ENCODE measurements at places on chromosomes 3 and 15.

DNA sequence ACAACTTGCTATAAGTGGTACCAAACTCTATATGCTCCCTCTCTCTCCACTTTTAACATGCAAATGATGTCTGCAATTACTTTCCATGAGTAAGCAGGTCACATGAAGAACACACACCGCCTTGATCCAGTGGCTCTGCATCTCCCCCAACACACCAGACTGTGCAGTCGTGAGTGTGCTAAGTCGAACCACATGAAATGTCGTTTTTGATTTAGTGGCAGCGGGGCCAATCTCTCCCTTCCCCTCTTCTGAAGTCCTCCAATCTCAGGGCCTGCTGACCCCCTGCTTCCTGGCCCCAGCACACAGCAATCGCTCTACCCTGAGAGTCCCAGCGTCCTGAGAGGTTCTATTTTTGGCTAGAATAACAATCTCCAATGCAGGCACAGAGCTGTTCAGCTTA is 312.5 kb downstream of the SHQ1 start:
- no peak for DNase-seq

- DNase-seq: no peak
These were observed 162.2 kb downstream of the PLD1 start for GRCh38 chr3:171648069-171648468.

DNA sequence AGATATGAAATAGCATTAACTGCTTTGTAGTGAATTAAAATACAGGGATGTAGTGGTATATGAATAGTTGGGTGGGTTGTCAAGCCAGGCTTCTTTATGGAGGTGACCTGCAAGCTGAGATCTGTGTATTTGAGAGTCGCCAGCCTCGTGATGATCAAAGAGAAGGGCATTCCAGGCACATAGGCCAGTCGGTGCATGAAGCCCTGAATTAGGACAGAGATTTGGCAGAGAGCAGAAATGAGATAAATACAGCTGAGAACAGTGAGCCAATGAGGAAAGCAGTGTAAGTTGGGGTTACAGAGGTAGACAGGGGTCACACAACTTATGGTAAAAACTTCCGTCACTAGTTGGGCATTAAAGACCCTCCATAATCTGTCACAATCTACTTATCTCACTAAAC is 641.9 kb downstream of the OTOL1 start:
- DNase-seq: no peak

DNA sequence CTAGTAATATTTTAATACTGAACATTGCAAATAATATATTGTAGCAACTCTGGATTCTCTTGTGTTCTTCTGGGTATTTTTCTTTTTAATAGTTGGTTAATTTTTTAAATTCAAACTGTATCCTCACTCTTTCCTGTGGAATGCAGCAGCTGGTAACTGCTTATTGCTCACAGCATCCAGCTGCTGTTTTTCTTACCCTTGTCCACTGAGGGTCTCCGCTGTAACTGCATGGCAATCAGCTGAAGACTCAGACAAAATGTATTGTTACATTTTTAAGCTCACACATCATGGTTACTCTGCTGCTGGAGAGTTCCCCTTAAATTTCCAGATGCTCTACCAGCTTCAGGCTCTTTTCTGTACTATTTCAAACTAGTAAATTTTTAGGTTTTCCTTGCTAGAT is 227.6 kb downstream of the MBNL1 start:
- no peak for DNase-seq

- DNase-seq: no peak
These were observed 104.9 kb upstream of the ST8SIA2 start for GRCh38 chr15:92288755-92289154.

DNA sequence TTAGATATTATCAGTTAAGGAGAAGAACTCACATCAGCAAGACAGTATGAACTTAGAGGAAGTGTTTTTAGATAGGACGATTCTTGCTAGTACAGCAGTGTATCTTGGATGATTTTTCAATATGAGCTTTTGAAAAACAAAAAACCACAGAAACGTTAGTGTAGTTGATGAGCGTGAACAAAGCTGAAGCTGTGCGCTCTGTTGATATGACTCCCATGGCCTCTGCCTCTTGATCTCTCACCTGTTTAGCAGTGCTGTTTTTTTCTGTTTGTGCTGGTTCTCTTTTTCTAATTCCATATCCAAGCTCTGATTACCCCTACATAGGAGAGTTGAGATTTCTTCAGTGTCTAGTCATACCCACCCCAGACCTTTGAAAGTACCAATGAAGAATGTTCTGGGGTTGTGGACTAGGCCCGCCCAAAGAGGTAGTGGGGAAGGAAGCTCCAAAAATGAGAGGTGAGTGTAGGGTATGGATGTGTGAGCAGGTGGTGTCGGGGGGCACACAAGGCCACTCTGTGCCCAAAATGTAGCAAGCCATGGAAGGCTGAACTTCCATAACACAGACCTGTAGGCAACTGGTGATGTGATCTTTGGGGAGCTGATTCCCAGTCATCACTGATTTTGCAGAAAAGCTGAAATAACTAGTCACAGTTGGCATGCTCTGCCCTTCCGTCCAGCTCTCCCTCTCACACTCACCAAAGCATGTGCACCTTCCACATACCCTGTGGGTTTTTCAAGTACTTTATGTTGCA is 20.0 kb upstream of the CMTM7 start:
- DNase-seq: no peak

- no peak for DNase-seq
These were observed 20.0 kb upstream of the TEX55 start for GRCh38 chr3:119125742-119126504.

GRCh38 chr15:66779331-66780009 is 77.4 kb downstream of the SMAD6 start:
- no peak for DNase-seq

DNA sequence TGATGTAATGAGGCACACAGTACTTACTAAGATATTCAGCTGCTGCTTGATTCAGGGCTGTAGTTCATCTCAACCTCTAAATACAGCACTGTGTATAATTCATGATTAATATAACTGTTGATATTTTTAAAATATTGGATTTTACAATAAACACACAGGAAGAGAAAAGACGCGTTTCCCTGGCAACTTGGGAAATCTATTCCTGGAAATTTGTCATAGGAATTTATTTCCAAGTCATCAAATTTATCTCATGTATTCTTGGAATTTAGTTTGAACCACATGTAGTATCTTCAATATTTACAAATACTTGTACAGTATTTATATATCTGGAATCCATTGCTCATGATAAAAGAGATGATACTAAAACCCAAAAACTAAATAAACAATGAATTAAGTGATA is 30.6 kb downstream of the EPHA3 start:
- no peak for DNase-seq

GRCh38 chr3:9255976-9256375 is 6.5 kb upstream of the SRGAP3 start:
- no peak for DNase-seq

GRCh38 chr3:71266875-71267274 is 316.7 kb downstream of the FOXP1 start:
- no peak for DNase-seq
